Fibroblast of skin of left quadriceps (primary cell): ENCODE measurements at places on chromosomes 16 and 17.
A peak's percentile ranks its signal among the peaks of the same experiment; 100 is the strongest.

- DNase-seq: peak; percentile 62
Observed at GRCh38 chr16:78689028-78689427, 589.6 kb downstream of the WWOX start.

DNA sequence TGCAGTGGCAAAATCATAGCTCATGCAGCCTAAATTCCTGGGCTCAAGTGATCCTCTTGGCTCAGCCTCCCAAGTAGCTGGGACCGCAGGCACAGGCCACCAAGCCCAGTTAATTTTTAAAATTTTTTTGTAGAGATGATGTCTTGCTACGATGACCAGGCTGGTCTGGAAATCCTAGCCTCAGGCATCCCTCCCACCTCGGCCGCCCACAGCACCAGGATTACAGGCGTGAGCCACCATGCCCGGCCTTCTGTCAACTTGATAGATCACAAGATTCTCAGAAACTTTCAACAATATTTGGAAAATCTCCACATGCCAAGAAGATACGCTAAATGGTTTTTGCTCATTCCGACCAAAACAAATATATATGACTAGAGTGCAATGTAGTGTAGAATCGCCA is 111.0 kb downstream of the ADCY9 start:
- DNase-seq: no peak

DNA sequence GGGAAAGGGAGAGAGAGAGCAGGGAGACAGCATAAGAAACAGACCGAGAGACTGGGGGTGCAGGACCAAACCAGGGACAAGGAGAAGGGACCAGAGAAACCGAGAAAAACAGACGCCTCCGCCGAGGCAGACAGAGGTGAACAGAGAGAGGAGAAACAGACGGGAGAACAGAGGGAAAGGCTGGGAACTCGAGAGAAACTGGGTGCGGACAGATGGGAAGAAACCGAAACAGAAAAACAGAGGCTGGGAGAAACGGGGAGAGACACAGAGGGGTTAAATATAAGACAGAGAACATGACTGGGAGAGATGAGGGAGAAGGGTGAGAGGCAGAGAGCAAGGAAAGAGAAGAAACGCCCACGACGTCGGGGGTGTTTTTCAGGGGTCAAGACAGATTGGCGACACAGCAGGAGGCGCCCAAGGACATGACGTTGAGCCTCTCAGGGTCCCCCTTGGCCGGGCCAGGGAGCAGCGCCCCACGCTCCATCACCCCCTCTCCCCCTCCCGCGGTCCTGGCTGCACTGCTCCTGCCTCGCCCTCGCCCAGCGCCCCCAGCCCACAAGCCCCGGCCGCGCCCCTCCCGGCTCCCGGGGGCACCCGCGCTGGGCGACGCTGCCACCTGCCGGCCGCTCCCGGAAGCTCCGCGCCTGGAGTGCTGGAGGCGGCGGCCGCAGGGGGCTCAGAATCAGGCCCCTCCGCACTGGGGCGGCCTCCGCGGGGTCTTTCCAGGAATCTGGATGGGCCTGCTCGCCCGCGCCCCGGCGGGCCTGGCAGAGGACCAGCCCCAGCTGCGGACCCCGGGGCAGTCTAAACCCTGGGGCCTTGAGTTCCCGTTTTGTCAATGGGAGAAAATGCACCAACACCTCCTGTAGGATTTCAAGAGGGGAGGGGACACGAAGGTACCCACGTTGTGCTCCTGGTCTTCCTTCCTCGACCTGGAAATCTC is 1.3 kb upstream of the TMEM92 start:
- no peak for DNase-seq

DNA sequence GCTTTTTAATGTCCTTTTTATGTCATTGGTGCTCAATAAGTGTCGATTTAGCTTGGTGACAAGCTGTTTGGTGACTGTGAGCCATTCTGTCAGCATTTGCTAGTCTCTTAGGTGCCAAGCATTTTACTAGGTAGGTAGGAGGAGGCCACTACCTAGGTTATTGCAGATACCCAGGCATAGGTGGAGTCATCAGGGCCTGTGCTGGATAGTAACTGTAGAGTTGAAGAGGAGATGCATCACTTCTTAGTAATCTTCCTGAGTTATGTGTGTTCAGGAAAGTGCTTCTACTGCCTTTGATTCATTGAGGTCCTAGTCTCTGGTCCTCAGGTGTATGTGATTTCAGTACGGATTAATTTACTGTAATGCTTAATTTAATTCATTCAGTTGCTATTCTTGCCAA is 17.7 kb downstream of the USP10 start:
- DNase-seq: no peak

- no peak for DNase-seq
Observed at GRCh38 chr16:86181526-86181925, 282.6 kb downstream of the IRF8 start.

DNA sequence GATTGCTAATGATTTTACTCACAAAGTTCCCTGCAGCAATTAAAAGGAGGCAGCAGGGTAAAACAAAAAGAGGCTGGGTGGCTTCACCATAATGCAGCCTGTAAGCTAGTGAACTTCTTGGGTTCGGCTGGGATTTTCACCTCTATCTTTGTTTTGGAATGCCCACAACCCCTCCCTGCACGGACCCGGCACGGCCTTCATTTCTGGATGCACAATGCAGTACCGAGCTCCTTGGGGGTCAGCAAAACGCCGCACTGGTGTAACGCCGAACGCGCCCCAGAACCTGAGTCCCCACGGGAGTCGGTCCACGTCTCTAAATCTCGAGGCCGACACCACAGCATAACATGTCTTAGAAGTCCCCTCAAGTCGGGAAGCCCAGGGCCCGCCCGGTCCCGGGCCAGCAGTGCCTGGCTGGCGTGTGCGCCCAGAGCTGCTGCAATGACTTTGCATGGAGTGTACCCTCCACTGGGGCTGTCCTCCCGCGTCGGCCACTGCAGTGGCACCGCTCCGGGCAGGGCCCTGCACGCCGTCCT is 759 bp downstream of the UBE2O start:
- no peak for DNase-seq

- DNase-seq: no peak
Observed at GRCh38 chr17:83183145-83183948, 103.9 kb downstream of the METRNL start.

DNA sequence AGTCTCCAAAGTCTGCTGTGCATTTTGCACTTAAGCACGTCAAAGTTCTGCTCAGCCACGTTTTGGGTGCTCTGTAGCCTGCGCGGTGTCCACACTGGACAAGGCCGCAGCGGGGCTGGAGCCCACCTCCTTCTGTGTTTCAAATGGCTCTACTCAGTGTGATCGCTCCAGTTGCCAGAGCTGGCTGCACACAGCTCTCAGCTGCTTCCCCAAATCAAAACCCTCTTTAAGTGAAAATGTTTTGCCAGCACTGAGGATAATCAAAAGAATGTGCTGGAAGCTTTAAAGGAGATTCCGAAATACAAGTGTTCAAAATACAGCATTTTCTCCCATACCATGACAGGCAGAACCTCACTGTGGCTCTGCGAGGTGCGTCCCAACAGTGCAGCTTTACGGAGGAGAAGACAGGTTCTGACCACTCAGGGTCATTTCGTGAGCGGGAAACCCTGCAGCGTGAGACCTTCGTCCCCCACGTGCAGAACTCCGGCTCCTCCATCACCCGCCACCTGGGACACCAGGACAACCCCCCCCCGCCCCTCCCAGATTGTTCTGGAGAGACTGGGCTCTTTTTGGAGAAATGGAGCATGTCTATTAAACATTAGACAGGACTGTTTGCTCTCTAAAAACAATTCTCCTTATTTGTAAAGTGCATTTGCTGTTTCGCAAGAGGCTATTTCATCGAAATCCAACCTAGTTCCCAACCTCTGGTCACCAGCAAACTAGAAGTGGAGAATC is 16.6 kb downstream of the TBC1D16 start:
- no peak for DNase-seq

- no peak for DNase-seq
Observed at GRCh38 chr16:46638947-46639925, 18.1 kb upstream of the SHCBP1 start.

- DNase-seq: no peak
Observed at GRCh38 chr16:71916397-71916920, 21.1 kb downstream of the IST1 start.
